ENCODE measurements at places on chromosomes 13 and 19.

- no peak for DNase-seq
Observed at GRCh38 chr13:67650471-67650870, 420.3 kb upstream of the PCDH9 start.

DNA sequence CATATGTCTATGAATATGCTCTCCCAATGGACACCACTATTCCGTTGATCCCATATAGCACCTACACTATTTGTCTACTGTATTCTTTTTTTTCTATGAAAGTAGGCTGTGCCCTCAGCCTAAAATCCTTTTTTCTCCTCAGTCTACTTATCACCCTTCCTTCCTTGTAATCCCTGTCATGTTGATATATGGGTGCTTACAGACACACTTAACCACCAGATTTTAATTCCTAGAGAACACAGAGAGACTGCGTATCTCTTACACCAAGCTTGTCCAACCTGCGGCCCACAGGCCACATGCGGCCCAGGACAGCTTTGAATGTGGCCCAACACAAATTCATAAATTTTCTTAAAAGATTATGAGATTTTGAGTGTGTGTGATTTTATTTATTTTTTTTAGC, 101.1 kb downstream of the ZAR1L start:
- DNase-seq: no peak

- DNase-seq: no peak
Observed at GRCh38 chr13:47216176-47216822, 319.4 kb upstream of the HTR2A start.

GRCh38 chr13:108897955-108898354, 268.5 kb downstream of the MYO16 start:
- DNase-seq: peak; percentile 15

All from activated T-helper 2 cell treated with anti-CD3 and anti-CD28 coated beads, Interferon-gamma antibody, Interleukin-2, Interleukin-4, amounts not matched to agents 10 μg/mL and 5 μg/mL and 100 μg/mL, durations not matched to agents 14 hours and 24 hours and 36 hours (primary cell).